ENCODE measurements at places on chromosomes 4 and X.

- DNase-seq: no peak
These were observed 137.1 kb downstream of the RELL1 start for GRCh38 chr4:37549041-37549440.

- no peak for DNase-seq
These were observed 177.1 kb downstream of the UNC5C start for GRCh38 chr4:95371476-95372224.

- DNase-seq: no peak
These were observed 157.7 kb downstream of the SPANXN1 start for GRCh38 chrX:145405012-145405411.

- DNase-seq: no peak
These were observed 108.4 kb downstream of the ADRA2C start for GRCh38 chr4:3874525-3875110.

GRCh38 chr4:32778025-32778424, 2057.9 kb downstream of the PCDH7 start:
- peak; percentile 37 for DNase-seq

GRCh38 chr4:103499094-103499493, 220.7 kb downstream of the TACR3 start:
- DNase-seq: no peak

DNA sequence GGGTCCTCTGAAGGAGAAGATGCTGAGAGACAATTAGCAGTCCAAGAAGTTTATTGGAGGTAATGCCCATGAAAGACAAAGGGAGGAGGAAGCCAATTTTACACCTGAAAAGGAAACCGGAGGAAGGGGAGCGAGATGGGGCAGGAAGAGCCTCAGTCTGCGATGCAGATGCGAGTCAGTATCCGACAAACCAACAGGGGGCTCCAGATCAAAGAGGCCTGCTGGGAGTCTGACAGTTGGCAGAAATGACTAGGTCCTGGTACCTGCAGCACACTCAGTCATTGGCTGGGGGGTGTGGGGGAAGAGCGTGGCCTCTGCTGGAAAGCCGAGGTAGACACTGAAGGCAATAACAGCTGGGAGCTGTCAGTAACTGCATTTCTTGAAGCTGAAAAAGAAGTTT, 231.1 kb upstream of the CENPE start:
- no peak for DNase-seq

GRCh38 chr4:56648021-56648823, 32.9 kb downstream of the HOPX start:
- DNase-seq: no peak

- no peak for DNase-seq
These were observed 133.0 kb downstream of the SHROOM4 start for GRCh38 chrX:50680990-50681389.

DNA sequence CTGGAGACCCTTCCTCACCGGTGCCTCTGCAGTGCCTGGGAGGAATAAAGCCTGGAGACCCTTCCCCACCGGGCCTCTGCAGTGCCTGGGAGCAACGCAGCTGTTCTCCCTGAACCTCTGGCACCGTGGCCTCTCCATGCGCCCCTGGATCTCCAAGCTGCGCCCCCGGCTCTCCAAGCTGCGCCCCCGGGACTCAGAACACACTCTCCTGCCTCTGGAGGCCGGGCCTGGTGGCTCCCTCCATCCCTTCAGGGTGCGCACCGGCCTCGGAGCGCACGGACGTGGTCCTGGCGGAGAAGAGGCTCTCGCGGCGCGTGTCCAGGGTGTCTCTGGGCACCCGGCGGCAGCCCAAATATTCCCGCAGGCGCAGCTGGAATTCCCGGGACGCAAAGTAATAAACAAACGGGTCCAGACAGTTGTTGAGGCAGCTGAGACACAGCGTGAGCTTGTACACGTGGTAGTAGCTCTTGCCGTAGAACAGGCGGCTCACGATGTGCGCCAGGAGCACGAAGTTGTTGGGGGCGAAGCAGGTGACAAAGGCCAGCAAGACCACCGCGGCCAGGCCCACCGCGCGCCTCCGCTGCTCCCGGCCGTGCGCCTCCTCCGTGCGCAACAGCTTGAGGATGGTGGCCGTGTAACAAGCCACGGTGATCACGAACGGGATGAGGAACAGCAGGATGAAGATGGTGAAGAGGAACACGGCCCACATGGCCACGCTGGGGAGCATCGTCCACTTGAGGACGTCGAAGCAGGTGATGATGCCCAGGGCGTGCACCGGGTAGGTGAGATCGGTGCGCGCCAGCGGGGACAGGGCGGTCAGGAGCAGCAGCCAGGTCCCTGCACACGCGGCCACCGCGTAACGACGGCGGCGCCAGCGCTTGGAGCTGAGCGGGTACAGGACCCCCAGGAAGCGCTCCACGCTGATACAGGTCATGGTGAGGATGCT, 12.8 kb upstream of the ASMTL start:
- DNase-seq: no peak

GRCh38 chrX:118633530-118633929, 93.9 kb upstream of the IL13RA1 start:
- no peak for DNase-seq

- DNase-seq: no peak
These were observed 291.7 kb downstream of the KCNIP4 start for GRCh38 chr4:21656832-21657231.

GRCh38 chrX:150623583-150623982, 55.2 kb downstream of the MTM1 start:
- DNase-seq: no peak

DNA sequence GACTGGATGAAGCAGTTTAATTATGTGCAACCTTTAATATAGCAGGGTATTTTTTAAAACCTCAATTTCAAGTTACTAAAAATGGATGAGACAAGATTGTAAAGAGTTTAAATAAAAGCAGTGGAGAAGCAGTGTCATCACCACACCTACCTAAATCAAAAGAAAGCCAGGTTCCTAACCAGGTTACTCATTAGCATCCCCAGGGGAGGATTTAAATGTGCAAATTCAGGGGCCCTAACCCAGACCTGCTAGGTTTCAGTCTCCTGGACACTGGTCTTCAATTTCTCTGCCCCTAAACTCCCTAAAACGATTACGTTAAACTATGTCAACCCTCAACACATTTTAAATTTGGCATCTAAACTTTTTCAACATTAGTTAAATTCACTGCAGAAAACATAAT, 116.9 kb upstream of the KLF3 start:
- no peak for DNase-seq

- DNase-seq: no peak
These were observed 95.3 kb downstream of the ZAR1 start for GRCh38 chr4:48585401-48585800.

DNA sequence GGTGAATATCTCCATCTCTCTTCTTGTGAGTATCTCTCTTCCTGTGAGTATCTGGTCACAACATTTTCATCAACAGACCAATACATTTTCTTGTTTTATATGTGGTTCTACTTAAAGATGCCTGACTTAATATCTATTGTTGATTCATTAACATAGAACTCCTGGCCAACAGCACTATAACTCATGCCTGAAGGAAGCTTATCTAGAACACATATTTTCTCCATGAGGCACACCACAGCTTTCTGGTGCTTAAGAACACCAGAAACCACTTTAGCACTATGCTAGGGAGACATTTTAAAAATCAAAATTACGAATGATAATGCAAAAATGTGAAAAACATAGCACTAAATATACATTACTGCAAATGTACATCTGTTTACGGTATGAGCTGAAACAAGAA, 190.4 kb downstream of the GABRB1 start:
- no peak for DNase-seq

All from epithelial cell of prostate (primary cell).